CD4-positive, alpha-beta T cell treated with Interleukin-4 for 4 hours (primary cell): ENCODE measurements at places on chromosomes 5 and 9.

DNA sequence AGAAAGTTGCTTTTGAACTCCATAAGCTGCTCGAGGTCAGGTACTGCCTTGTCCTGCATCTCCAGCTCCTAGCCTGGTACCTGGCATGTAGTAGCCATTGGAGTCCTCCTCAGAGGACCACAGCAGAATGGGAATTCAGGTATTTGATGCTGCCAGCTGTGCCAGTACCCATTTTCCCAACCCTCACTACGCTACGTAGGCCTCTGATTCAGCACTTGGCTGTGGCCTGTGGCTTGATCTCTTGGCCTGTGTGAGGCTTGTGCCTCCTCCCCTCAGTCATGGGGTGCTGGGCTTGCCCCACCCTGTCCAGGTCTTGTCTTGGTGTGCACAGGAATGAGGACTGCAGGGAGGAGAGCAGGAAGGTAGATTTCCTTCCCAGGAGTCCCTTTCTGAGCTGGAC is 11.8 kb downstream of the OTULIN start:
- DNase-seq, result peak; percentile 29

DNA sequence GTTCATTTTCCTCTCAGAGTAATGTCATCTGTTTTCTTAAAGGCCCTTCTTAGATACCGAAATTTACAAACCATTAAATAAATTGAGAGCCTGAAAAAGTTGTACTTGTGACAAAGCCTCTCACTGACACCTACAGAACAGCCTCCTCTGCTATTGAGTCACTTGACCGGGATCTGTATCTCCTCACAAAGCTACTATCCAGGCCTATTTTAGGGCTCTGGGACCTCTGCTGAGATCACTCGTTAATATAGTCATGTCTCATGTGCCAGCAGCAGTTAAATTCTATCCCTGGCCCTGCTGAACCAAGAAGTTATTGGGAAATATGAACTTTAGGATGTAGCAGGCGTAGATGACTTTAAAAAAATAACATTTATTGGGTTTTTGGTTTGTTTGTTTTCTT is 31.1 kb downstream of the FBXO38 start:
- DNase-seq, result no peak

DNA sequence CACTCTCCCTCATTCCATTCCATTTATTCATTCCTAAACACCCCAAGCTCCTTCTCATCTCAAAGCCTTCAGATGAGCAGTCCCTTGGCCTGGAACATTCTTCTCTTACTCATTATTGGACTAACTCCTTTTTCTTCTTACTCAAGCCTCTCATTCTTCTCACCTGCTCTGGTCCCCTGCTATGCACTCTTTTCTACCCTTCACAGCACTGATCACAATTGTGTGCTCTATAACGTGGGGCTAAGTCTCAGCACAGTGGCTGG is 212.4 kb downstream of the MAPKAP1 start:
- no peak for DNase-seq

DNA sequence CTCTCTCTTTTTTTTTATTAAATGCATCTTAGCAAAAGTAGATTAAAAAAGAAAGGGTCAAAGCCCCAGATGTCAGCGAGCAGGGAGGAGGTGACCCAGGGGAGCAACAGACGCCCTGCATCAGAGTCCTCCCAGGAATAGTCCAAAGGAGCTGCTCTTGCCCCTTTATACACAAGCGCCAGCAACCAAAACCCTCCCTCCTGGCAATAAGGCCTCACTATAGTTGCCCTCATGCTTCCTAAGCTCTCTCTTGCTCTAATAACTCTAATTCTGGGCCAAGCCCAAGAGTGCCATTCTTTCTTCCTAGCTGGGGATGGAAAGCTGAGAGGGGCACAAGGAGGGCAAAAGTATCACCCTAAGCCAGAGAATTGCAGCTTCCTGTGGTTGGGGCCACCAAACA is 26.3 kb downstream of the PCDHGC5 start:
- DNase-seq, result no peak

- no peak for DNase-seq
Measured at GRCh38 chr9:132710333-132710732, 40.1 kb downstream of the GTF3C4 start.

DNA sequence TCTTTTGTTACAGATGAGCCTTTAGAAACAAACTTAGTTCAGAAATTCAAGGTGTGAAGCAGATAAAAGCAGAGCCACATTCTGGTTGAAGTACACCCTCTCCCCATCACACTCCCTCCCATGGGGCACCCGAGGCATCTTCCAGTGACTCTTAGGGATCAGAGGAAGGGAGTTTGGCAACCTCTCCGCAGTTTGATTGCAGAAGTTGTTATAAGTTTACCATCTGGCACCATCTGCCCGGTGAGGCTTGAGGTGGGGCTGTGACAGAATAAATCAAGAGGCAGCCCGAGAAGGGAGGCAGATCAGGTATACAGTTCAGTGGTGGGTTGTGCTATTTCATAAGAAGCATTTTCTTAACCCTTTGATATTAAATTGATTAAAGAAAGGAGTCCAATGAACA is 458.6 kb upstream of the CLINT1 start:
- DNase-seq, result no peak
